ENCODE measurements at places on chromosomes 1 and 21.

GRCh38 chr21:39098696-39099200, 84.5 kb downstream of the PSMG1 start:
- no peak for DNase-seq

DNA sequence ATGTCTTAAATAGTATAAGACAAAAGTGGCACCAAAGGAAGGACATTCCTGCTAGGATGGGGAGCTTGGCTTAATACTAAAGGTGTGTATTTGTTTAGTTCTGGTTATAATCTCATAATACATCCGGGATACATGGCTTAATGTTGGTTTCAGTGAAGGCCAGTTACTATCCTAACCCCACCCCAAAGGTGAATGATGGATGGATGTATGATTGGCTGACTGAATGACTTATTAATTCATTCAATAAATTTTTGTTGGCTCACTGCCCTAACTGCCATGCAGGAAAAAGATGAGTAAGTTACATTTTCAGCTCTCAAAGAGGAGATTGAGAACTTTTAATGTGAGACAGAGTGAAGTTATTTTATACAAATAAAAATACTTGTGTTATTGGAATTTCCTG, 52.2 kb downstream of the PHACTR4 start:
- no peak for DNase-seq

DNA sequence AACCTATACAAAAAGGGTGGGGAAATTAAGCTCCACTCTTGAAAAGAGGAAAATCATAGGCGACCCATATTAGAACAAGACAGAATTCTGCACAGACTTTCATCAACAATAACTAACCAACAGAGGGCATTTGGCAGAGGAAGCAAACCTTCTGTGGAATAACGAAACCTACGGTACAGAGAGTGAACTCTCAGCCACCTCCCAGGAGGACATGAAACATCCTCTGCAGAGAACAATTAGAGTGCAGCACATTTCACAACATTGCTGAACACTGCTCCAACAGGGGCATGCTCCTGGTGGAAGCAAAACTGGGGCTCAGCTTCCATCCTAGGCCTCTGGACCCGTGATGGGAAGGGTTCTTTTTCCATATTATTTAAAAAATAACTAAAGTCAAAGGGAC, 110.9 kb downstream of the KCNJ15 start:
- DNase-seq = no peak

GRCh38 chr1:228341450-228341813, 65.2 kb downstream of the TRIM11 start:
- DNase-seq = no peak

DNA sequence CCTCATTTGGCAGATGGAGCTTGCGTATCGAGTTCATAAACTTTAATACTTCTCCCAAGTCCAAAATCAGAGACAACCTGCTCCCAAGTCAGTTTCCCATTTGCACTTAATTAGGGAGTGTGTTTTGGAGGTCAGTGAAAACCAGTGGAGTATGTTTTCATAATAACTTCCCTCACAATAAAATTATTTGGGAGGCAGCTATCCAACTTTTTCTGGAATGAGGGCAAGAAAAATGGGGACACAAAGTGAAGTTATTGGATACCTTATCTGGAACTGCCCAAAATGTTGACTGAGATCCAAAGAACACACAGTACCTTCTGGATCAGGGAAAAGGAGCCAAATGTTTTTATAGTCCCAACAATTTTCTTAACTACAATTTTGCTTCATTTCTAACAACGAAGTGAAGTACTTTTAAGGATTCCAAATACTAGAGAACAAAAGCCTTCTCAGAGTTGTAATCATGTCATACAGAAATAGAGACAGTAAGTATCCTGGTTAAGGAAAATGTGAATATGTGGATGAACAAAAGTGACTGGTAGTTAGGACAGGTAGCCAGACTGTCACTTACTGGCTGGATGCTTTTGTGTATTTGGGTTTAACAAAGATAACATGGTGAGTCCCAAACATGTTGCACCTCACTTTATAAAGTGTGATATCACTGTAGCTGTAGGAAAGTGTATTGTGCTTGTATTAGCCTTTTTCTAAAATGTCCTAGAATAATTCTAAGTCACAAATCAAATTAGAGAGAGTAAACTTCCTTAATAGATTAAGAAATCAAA, 325.0 kb downstream of the HLX start:
- DNase-seq = no peak

DNA sequence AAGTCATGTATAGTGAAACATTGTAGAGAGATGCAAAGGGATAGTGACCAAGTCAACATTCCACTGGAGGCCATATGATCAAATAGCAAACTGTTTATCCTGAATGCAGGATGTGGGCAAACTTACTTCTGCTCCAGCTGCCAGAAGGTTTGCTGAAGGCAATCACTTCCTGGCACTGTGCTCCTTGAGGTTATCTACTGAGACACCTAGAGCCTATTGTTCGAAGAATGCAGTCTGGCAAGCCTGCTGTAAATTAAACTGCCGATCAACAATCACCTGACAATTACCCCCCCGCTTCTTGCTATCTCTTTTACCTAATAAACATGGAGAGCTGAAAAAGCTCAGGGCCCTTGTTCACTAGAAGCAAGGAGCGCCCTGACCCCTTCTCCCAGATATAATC, 139.4 kb upstream of the B3GALT2 start:
- no peak for DNase-seq

- no peak for DNase-seq
Observed at GRCh38 chr21:26110715-26111114, 59.9 kb downstream of the APP start.

DNA sequence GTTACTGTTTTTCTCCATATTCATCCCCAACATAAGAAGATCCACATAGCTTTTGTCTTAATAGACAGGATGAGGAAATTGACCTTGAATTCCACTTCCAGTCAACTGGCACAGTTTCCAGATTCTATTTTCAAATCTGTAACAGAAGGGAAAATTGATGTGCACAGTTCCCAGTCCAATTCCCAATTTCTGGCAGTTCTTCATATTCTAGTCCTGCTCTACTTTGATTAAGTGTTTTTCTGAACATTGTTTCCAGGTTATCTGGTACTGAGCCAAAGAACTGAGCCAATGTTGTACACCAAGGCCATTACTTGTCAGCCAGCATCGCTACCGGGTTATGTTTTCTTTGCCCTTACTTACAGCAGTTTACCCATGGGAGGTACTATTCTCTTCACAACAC, 1755.4 kb downstream of the PLA2G4A start:
- no peak for DNase-seq

- DNase-seq = no peak
Observed at GRCh38 chr1:8718850-8719361, 98.5 kb downstream of the RERE start.

DNA sequence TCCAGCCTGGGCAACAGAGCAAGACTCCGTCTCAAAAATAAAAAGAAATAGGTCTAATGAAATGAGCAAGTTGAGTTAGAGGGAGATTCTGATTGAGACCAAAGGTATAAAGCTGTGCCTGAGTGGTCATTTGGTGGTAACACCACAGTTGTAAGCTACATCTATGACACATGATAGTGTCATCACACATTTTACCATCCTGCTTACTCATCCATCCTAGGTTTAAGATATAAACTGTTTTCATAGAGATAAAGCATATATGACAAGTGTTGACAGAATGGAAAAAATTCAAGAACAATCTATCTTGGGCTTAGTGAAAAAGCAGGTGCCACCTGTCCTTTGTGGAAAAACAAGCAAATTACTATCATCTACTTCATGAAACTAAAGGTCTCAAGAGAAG, 7.1 kb upstream of the CFAP141 start:
- DNase-seq = no peak

GRCh38 chr1:166328956-166329355, 162.2 kb upstream of the FAM78B start:
- DNase-seq = no peak

- no peak for DNase-seq
Observed at GRCh38 chr1:151639466-151639865, 27.6 kb downstream of the SNX27 start.

GRCh38 chr1:75588779-75589475, 22.0 kb downstream of the SLC44A5 start:
- DNase-seq = no peak

GRCh38 chr1:184193451-184193850, 141.9 kb downstream of the TSEN15 start:
- DNase-seq = no peak

- no peak for DNase-seq
Observed at GRCh38 chr1:70355920-70356319, 1.4 kb upstream of the ANKRD13C start.

DNA sequence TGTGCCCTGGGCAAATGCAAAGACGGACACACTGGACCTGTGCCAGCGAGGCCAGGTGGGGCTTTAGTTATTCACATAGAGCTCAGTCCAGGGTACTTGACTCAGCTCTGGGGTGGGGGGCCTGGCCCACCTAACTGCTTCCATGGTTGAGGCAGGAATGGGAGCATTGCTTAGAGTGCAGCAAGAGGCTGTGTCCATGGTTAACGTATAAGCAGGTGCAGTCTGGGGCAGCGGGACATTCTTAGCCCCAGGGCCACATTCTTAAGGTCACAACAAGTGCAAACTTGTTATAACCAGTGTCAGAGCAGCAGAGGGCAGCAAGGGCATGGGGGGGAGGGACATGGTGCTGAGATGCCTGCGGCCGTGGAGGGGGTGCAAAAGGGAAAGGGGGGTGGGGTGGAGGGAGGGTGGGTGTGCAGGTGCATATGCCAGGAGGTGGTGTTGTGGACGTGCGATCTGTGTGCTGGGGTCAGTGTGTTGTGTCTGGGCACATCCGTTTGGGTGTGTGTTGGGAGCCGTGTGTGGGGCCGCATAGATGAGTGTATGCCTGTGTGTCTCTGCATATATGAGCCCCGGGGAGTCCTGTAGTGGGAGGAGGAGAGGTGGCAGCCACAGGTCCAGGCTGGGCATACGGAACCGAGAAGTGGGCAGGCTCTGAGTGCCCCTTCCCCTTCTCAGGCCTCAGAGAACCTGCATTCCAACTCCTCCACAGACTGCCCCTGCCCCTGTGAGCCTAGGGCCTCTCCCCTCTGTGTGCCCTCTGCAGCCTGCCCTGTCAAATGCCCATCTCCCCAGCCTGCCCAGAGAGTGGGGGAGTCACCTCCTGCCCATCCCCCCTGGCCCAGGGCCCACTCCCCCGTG, 8.4 kb downstream of the KCNJ10 start:
- DNase-seq = no peak

DNA sequence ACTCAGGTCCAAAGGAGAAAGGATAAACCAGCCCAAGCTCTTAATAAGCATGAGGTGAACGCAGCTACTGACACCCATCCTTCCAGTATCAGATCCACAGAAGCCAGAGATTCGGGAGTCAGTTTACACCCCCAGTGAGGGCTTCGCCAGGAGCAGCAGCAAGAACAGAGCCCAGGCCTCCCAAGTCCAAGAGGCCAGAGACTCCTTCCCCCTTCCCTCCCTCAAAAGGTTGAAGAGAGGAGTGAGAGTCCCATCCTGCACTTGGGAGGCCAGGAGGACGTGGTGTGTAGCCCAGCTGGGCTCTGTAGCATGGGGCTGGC, 72.8 kb downstream of the MRPL37 start:
- DNase-seq = no peak

- DNase-seq = peak; percentile 11
Observed at GRCh38 chr1:39754906-39755504, 16.1 kb downstream of the OXCT2 start.

- no peak for DNase-seq
Observed at GRCh38 chr1:26946270-26946669, 14.0 kb downstream of the KDF1 start.

- DNase-seq = no peak
Observed at GRCh38 chr1:67696708-67697107, 11.7 kb downstream of the GADD45A start.

- DNase-seq = no peak
Observed at GRCh38 chr1:223199094-223199647, 56.1 kb upstream of the TLR5 start.

GRCh38 chr1:153217744-153218416, 496 bp downstream of the PRR9 start:
- DNase-seq = no peak

GRCh38 chr21:29114765-29115500, 15.5 kb upstream of the MAP3K7CL start:
- DNase-seq = no peak

GRCh38 chr1:9289090-9289534, 3.6 kb upstream of the SPSB1 start:
- peak; percentile 91 for DNase-seq

DNA sequence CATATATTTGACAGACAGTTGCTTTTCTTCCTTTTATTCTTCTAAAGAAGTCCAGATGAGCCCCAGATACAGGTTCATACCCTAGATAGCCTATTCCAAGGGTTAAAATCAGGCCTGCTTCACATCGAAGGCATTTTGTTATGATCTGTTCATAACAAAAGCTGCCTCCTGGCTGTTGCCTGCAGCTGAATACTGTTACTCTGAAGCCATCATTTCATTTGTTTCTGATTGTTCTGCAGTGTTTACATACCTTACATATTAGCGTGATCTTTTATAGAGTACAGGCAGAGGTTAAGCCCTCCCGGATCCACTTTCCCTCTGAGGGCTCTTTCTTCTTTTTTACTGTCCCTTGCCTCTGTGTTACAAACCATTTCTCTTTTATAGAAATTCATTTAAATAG, 219.0 kb upstream of the HOOK1 start:
- no peak for DNase-seq

- DNase-seq = no peak
Observed at GRCh38 chr21:28675331-28676041, 317.2 kb downstream of the LTN1 start.

GRCh38 chr1:226185141-226186036, 1.2 kb downstream of the ACBD3 start:
- no peak for DNase-seq

DNA sequence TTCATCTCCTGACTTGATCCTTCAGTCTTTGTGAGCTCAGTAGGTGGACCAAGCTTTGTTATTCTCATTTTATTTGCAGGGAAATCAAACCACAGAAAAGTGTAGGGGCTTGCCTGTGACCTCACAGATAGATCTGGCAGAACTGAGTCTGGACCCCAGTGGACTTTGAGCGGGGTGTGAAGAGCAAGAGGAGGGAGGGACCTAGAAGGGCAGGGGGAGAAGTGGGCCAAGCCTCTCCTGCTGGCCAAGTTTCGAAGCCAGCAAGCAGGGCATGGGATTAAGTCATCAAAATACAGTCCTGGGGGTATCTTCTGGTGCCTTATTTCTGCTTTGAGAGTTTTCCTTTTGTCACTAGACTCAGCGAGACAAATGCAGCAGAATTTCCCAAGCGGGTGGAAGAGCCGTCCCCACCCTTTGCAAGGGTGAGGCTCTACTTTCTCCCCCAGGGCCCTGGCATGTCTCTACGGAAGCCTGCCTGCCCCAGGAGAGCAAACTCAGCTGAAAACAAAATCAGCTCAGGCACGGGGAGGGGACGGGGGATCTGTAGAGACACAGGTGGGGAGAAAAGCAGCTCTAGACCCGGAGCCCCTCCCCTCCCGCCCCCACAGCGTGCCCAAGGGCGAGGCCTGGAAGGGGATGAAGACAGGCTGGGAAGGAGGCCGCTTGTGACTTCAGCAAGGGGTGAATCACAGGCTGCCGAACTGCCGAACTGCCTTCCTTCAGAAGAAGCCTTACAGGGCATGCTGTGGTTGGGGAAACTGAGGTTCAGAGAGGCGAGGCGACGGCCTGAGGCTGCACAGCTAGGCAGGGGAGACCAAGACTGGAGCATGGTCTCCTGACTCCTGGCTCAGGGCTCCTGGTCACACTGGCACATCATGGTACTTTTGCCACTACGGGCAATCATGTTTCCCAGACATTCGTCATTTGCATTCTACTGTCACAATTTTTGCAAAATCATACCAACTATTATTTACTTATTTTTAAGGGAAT, 19.2 kb downstream of the PKP1 start:
- DNase-seq = no peak

- DNase-seq = no peak
Observed at GRCh38 chr21:27690426-27690825, 723.5 kb upstream of the ADAMTS5 start.
